ENCODE measurements at places on chromosomes 2 and 18.
A peak's percentile ranks its signal among the peaks of the same experiment; 100 is the strongest.

- no peak for DNase-seq
Measured at GRCh38 chr2:71932037-71932779, 215.5 kb downstream of the CYP26B1 start.

- peak; percentile 35 for DNase-seq
Measured at GRCh38 chr18:54269893-54270844, 852 bp downstream of the POLI start.

- no peak for DNase-seq
Measured at GRCh38 chr2:75453384-75454240, 107.1 kb downstream of the EVA1A start.

GRCh38 chr2:71458413-71459083 is 5.2 kb downstream of the DYSF start:
- DNase-seq, result no peak

DNA sequence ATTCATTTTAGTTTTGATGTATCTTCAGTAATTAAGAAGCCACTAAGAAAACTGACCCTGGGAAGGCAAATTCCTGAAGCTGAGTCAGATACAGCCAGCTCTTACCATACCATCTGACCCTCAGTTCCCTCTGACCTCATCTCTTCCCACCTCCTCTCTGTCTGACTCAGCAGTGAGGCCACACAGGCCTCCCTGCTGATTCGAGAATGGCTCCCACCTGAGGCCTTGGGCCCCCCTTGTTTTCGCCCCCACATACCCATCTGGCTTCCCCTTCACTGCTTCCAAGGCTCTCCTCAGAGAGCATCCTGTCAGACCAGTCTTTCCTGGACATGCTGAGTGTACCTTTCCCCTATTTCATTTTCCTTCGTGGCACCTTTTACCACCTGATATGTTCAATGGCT is 71.0 kb upstream of the CYP1B1 start:
- no peak for DNase-seq

GRCh38 chr2:203648273-203648672 is 58.2 kb upstream of the CD28 start:
- no peak for DNase-seq

DNA sequence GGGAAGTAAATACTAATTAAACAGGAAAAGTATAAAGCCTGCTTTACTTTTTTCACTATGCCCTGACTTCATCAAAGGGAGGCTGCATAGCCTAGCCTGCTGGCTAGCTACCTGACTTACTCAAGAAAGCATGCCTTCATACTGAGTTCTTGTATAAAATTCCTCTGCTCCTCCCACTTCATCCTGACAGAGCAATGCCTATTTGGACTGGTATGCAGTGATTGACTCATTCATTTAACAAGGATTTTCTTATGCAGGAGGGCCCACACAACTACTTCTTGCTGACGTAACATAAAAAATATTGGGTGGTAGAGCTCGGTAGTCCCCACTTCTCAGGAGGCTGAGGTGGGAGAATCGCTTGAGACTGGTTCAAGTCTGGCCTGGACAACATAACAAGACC is 70.5 kb downstream of the PRPF40A start:
- DNase-seq, result no peak

- DNase-seq, result peak; percentile 49
Measured at GRCh38 chr2:113876503-113877387, 13.1 kb upstream of the ACTR3 start.

GRCh38 chr2:30354621-30355020 is 92.4 kb upstream of the LCLAT1 start:
- no peak for DNase-seq

DNA sequence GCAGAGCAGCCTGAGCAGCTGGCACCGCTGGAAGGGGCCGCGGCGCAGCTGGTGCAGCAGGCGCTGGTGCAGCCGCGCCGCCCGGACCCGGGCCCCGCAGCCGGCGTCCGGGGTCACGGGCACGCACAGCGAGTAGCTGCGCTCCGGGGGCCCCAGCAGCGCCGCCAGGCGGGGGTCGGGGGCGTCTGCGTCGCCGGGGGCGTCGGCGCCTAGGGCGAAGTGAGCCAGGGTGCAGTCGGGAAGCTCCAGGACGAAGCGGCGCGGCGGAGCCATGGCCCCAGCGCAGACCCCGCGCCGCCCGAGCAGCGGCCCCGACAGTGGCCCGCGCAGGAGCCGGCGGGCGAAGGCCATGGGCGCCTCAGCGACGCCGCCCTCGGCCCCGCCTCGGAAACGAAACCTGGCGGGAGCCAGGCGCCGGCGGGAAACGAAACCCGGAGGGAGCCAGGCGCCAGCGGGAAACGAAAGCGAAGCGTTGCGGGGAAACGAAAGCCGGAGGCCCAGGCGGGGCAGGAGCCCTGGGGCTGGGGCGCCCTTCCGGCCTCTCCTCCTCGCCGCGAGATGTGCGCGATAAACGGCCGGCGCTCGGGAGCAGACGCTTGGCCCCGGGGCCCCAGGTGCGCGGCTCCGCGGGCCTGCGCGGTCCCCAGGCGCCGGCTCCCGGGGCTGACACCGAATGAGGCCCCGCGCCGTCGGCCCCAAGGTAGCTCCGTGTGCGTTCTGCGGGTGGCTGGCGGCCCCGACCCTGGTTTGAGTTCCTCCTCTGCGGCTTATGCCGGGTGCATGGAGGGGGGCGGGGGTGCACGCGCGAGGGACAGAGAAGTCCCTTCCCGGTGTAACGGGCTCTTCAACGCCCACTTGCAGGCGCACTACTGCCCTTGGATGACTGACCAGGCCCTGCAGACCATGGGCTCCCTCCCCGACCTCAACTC is at the start of gene CMPK2:
Gene CMPK2 (minus strand): TSS at position 562 of the 929 bp plus-strand sequence. CDS start 211 bp downstream, at position 351.
- peak; percentile 59 for DNase-seq

DNA sequence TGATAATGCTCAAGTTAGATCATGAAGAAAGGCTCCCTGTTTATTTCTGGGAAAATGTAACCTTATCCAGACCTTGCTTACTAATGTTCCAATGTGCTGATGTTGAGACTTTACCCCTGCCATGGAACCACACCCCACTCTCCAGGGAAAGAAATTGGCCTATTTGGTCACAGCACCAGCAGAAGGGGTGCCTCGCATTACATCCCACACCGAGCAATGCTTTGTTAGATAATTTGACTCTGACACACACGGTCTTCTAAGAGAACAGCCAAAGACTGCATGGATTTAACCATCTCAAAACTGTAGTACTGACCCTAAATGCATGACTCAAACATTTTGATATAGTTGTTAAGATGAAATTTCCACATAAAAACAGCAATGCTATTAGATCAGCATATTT is 152.1 kb upstream of the CCDC150 start:
- no peak for DNase-seq

GRCh38 chr2:199903111-199903510 is 8.0 kb upstream of the C2orf69 start:
- no peak for DNase-seq

GRCh38 chr2:160409480-160409879 is 84.1 kb downstream of the RBMS1 start:
- no peak for DNase-seq

DNA sequence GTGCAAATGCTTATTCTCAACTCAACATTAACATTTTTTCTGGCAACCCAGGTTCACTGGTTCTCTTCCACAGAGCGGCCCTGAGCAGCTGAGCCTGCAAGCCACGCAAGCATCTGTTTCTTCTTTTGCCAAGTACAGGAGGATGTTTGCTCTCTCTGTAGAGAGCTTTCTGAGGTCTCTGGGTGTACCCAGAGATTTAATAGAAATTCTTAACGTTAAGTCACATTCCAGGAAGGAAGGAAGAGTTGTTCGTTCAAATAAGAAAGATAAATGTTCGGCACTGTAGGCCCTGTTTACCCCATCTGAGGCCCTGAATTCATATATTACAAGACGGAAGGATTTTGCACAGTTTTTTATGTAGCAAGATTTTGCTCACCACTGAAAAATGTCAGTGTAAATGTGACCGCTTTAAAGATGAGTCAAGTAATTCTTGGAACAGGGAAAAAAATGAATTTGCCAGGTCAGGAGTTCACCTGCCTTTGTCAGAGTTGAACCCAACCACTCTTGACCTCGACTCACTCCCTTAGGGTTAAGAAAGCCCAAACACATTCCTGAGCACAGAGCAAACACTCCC is 30.1 kb downstream of the KCTD18 start:
- no peak for DNase-seq

- no peak for DNase-seq
Measured at GRCh38 chr18:45780568-45780967, 44.9 kb upstream of the SIGLEC15 start.

- DNase-seq, result no peak
Measured at GRCh38 chr2:164761737-164762460, 79.7 kb downstream of the COBLL1 start.

DNA sequence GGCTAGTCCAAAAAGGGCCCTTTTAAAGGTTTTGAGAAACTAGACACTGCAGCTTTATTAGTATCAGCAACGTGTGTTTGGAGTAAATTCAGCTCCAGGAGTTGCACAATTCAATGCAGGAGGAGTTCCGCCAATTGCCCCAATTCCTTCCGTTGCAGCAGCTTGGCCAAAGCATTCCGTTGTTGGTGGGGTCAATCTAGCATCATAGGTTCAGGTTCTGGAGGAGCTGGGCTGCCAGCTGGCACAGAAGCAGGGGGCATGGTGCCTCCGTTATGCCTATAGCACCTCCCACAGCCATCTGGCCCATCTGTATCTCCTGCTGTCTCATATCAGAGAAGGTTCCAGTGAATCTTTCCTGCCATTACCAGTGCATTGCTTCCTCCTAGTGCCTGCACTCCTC is 55.4 kb downstream of the REL start:
- no peak for DNase-seq
